NCI-H1092 (cell line): ENCODE measurements at places on chromosomes 5 and 9.
A peak's percentile ranks its signal among the peaks of the same experiment; 100 is the strongest.

DNA sequence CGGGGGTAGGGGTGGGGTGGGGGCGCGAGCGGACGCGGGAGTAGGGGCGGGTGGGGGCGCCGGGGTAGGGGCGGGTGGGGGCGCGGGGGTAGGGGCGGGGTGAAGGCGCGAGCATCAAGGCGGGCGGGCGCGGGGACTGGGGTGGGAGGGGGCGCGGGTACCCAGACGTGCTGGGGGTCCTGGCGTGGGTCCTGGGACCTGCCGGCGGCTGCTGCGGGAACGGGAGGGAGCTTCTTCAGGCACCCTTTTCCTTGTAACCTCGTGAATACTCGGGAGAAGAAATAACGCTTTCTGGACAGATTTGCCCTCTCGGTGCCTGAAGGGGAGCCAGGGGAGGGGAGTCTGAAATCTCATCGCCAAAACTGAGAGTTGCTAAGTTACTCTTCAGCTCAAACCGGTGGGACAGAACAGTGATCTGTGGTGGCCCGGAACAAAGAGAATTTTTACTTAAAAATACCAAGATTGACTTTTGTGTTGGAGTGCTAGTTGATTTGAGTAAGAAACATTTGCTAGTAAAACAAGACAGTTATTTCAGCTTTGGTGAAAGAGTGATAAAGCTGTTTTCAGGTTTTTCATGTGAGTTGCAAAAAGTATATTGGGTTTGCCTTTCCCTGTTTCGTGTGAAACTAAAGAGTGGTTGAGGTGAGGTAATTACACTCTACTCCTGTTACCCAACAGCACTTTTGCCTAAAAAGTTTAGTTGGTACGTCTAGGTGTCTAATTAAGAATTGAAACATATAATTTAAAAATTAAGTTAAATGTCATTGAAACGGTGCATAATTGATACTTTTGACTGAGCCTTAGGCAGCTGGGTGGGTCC lies 643 bp downstream of the PLEKHG4B start:
- no peak for DNase-seq

DNA sequence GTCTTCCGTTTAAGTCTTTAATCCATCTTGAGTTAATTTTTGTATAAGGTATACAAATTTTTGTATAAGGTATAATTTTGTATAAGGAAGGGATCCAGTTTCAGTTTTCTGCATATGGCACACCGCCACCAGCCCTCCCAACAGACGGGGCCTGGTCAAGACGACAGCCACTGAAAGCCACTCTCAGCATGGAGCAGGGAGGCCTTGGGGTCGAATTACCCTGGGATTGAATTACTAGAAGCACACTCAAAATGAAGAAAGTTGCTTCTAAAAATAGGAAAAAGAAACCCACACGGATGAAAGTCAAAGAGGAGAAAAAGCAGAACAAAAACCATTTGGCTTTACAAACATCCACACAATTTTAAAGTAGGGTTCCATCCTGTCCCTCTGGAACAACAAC lies 586.2 kb upstream of the ADAMTS16 start:
- no peak for DNase-seq

GRCh38 chr9:114791736-114792135 lies 14.1 kb downstream of the TNFSF15 start:
- DNase-seq = no peak

- no peak for DNase-seq
These were observed 24.6 kb upstream of the MED10 start for GRCh38 chr5:6402939-6403338.

DNA sequence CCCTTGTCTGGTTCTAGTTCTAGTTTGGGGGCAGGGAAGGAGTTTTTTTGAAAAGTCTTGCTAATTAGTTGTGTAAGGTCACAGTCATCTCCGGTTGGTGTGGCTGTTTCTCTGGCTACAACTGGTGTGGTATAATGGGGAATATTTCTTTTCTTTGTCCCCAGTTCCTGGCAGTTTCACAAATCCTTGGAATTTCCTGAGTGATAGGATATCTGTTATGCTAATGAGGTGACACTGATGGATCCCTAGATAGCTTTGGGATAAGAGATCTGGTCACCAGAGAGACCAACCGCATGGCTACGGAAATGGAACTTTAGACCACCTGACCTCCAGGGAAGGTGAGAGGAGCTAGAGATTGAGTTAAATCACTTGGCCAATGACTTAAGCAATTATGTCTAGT lies 494.6 kb downstream of the ARHGEF28 start:
- DNase-seq = no peak

DNA sequence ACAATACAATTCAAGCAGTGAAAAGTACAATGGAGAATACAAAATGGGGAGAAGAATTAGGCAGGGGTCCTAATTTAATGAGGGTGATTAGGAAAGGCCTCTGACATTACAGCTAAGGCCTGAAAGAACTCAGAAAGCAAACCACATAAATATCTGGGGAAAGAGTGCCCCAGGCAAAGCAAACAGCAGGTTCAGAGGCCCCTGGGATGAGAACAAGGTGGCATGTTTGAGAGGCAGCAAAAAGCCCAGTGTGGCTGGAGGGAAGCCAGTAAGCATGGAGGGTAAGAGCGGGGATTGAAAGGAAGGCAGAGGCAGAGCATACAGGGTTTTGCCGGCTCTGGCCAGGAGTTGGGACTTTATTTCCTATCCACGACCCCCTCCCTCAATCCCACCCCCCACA lies 33.4 kb upstream of the VDAC1 start:
- DNase-seq = peak; percentile 12

DNA sequence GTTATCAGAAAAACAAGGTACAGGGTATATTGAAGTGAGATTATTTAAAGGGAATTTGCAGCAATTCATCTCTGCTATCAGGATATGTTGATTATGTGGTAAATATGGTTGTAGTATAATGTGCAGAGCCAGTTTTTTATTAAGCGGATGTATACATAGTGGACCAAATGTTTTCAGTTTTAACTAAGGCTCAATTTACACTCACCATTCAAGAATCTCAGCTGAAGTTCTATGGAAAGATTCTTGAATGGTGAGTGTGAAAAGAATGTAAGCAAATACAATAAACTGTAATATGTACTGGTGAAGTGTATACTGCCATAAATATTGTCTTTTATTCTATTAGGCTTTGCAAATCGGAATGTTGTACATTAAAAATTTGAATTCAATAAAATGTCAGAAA lies 895.9 kb upstream of the CDH10 start:
- no peak for DNase-seq
